ENCODE measurements at places on chromosomes 13 and 19.
A peak's percentile ranks its signal among the peaks of the same experiment; 100 is the strongest.

DNA sequence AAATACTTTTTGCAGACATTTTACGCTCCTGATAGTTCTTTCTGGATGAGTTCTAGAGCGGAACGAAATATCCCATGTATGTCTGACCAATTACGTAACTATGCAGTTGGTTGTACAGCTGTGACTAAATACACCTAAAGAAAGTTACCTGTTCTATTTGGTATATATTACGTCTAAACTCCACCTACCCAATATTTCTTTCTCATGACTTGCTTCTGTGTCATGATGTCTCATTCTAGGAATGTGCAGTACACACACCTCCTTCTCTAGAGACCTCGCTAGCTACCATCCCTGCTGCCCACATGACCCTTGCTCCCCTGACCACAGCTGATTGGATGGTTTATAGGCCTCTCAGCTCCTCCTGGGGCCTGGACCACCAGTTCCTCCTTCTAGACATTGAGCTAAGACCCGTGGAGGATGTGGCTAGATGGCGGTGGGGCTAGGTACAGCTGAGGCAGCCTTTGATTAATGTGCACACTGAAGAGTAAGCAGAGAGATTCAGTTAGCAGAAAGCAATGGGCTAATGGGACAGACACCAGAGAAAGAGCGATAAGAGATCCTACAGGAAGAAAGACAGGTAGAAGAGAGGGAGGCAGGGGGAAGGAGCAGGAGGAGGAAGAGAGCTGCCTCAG, 422.1 kb downstream of the COG6 start:
- DNase-seq: no peak

GRCh38 chr19:50266896-50267295, 62.3 kb downstream of the KCNC3 start:
- peak; percentile 16 for DNase-seq

DNA sequence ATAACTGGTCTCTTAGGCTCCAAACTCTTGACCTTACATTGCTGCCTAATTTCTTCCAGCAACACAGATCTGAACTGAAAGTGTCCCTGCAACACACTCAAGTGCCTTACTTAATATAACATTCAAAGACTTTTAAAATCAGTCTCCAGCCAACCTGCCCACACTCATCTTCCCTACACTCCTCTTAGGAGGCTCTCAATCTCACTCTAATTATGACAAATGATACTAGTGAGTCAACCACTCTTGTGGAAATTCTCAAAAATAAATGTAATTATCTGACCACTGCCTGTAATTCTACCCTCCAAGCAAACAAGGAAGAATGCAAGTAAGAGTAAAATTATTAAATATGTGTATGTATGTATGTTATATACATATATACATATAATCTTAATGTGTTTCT, 348.1 kb upstream of the MIR17HG start:
- DNase-seq: no peak

DNA sequence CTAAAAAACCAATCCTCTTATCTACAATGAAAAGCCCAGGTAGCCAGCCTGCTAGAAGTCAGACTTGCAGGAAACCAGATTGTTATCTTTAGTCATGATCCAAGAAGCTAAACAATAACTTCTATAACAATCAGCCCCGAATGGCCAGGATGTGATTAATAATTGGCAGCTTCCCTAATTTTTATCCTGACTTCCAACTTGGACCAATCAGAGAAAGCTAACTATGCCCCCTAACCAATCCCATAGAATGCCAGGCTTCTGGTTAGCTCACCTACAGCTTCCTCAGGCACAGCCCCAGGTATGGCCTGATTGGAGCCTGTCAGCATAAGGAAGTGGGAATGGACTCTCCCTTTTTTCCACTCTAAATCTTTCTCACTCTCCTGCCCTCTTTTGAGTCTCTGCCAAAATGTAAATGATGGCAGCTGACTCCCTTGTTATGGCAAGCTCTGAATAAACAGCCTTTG, 394.9 kb downstream of the DLEU7 start:
- no peak for DNase-seq

DNA sequence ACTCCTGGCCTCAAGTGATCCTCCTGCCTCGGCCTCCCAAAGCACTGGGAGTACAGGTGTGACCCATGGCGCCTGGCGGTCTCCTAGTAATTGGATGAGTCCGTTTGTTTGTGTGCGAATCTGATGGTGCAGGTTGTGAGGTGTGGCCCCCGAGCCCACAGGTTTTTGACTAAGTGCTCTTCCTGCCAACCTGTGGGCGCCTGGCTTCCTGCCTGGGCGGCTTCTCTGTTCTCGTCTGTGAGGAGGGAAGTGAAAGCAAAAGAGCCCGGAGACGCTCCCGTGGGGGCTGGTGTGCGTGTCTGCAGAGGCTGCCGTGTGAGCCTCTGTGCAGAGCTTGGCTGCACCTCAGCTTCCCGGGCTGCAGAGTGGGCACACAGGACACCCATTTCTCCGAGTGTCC, 10.0 kb downstream of the ARHGAP45 start:
- peak; percentile 89 for DNase-seq

DNA sequence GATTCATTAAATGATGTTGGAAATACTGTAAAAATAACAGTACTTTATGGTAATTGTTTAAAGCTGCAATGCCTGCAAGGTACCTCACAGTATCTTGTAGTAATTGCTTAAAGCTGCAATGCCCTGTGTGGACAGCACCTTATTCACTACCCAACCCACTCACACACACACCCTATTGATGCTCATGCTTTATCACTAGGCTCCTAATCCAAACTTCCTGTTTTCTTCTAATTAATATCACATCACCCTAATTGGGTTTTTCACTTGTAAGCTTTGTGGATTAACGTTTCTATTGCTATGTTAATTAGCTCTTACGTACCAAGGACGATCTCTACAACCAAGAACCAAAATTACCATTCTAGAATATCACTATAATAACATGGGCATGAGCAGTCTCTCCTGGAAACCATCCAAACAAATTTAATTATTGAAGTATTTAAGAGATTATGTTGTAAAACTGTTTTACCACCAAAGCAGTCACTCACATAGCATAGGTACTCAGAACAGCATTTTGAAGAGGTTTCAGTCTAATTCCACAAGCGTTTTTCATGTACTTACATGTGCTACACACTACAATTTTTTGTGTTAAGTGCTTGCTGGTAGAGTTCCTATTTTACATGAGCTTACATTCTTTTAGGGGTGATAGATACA, 303.8 kb downstream of the PCDH9 start:
- DNase-seq: no peak

DNA sequence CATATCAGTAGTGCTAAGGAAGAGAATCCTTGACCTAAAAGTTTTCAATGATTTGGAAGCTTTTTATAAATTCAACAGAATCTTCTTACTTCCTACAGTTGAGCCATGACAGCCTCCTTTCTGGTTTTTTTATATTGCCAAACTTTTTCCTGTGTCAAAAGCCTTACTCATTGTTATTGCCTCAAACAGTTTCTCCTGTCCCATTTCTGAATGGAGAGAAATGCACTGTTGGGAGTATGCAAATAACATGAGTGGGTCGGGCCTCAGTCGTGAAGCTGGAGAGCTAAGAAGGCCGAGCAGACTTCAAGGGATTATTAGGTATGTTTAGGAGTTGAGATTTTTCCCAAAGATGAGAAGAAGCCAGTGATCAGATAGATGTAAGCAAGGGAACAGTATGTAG, 766.4 kb upstream of the KLHL1 start:
- DNase-seq: no peak
